ENCODE measurements at places on chromosomes 2 and 18.

GRCh38 chr2:16031058-16031847 is 90.9 kb downstream of the MYCN start:
- ATAC-seq, result no peak

DNA sequence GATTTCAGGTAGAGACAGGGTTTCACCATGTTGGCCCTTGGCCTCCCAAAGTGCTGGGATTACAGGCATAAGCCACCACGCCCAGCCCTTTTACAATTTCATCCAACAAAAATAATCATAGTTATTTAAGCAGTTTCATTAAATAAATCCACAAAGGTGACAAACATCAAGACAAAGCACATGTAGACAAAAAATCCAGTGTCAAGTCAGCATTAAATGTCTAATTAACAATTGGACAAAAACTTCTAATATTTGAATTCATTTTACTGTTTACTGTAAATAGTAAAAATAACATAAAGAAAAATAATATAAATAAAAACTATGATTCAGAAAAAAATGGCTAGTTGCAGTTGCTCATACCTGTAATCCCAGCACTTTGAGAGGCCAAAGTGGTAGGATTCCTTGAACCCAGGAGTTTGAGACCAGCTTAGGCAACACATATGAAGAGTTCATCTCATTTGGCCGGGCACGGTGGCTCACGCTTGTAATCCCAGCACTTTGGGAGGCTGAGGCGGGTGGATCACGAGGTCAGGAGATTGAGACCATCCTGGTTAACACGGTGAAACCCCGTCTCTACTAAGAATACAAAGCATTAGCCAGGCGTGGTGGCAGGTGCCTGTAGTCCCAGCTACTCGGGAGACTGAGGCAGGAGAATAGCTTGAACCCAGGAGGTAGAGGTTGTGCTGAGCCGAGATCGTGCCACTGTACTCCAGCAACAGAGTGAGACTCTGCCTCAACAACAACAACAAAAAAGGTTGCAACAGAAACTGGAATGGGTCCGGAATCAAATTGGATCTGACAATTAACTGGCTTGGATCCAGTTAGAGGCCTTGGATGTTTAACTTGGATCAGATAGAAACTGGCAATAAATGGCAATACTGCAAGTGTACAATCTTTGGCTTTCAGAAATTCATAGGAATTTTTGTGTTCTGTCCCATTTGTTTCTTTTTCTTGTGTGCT is 56.9 kb upstream of the MAT2A start:
- no peak for ATAC-seq

- no peak for ATAC-seq
Observed at GRCh38 chr18:70936160-70936559, 647.3 kb downstream of the SOCS6 start.

- ATAC-seq, result no peak
Observed at GRCh38 chr2:162164802-162165201, 12.8 kb upstream of the GCG start.

- no peak for ATAC-seq
Observed at GRCh38 chr2:233676046-233676445, 4.3 kb downstream of the UGT1A9 start.

DNA sequence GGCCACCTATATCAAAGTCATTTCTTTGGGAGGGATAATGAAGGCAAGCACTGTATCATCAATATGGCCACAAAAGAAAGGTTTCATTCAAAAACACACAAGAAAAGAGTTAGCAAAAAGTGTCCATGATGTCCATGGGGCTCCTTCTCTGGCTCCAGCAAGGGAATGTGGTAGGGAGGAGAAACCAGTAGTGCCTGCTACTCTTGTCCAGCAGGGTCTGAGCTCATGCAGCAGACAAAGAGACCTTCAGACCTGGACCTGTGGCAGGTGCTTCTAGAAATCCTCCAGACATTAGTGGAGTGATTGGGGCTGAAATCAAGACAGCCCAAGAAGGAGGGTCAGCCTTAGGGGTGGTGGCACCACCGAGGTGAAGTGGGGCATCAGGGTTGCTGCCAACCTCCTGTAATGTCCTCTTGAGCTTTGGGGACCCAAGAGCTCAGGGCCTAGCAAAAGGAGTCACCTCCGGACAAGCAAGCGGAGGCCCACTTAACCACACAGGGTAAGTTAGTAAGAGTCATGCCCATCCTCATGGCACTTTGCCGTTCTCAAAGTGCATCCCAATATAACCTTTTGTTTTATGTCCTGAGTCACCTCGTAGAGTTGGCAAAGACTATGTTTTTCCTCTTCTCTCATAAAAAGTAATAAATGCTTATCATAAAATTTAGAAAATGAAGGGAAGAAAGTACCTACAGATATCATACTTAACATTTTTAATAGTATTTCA is 112.6 kb upstream of the YPEL5 start:
- ATAC-seq, result no peak

DNA sequence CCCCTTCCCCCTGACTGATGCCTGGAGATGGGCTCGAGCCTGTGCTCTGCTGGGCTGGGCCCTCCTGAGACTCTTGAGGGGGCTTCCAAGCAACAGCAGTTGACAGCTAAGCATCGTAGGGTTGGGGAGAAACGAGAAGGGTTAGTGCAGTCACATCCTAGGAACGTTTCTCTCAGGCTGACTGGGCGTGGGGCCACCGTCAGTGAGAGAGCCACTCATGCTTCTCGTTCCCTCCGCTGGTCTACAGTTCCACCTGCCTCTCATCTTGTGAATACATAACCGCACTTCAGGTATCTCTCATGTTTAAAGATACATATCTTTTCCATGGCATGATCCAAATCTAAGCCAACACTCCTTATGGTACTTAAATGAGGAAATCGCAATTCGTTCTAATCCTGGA is 66.4 kb downstream of the TRAPPC12 start:
- ATAC-seq, result no peak

DNA sequence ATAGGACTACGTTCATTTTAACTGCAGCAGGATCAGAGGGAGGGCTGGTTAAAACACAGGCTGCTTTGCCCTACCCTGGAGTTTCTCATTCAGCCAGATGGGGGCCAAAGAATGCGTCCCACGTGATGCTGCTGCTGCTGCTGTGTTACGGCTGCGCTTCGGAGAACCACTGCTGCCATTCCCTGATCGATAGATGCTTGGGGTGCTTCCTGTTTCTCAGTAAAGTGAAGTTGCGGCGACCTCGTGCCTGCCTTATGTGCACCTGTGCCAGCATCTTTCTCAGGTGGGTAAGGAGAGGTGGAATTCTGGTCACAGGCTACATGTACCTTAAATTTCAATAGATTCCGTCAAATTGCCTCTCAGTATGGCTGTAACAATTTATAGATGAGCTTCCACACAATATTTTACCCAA is 24.7 kb upstream of the TOGARAM2 start:
- peak; percentile 50 for ATAC-seq

DNA sequence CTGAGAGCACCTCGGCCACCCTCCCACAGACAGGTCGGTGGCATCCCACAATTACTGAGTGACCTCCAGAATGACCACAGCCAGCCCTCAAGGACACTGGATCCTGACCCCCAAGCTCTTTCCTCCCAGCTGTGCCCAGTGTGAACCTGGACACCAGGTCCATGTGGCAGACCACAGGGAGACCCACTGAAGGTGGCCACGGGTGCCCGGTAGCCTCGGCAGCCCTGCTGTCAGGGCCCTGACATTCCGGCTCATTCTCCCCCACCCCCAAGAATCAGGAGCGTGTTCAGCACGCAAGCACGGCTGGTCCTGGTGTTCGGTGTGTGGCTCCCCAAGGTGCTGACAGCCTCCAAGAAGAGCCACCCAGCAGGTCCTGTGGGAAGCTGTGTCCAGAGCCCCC is 32.8 kb downstream of the AQP12A start:
- ATAC-seq, result no peak

DNA sequence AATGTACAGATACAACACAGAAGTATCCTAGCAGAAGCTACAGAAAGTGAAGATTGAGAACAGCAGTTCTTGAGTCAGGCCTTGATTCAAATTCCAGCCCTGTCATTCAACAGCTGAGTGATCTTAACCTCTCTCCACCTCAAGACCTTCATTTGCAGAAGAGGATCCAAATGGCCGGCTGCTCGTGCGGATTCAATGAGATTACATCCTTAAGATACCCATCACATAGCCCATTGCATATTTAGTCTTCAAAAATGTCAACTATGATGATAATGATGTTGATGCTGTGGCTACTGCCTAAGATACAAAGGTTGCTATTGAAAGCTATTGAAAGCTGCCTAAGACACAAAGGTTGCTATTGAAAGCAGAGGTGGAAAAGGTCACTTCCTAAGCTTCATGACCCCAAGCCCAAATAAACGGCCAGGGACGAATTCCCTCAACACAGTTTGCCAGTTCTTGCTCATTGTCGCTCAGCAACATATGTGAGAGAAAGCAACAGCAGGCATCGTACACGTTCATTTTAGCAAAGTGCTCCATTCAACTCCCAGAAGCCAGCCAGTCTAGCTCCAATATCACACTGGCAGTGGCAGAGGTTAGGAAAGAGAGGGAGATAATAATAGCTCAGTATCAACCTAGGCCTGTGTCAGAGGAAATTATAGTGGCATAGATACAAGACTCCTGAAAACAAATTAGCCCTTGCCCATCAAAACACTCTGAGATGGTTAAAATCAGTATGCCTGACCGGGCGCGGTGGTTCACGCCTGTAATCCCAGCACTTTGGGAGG is 36.1 kb downstream of the MRPL35 start:
- no peak for ATAC-seq

DNA sequence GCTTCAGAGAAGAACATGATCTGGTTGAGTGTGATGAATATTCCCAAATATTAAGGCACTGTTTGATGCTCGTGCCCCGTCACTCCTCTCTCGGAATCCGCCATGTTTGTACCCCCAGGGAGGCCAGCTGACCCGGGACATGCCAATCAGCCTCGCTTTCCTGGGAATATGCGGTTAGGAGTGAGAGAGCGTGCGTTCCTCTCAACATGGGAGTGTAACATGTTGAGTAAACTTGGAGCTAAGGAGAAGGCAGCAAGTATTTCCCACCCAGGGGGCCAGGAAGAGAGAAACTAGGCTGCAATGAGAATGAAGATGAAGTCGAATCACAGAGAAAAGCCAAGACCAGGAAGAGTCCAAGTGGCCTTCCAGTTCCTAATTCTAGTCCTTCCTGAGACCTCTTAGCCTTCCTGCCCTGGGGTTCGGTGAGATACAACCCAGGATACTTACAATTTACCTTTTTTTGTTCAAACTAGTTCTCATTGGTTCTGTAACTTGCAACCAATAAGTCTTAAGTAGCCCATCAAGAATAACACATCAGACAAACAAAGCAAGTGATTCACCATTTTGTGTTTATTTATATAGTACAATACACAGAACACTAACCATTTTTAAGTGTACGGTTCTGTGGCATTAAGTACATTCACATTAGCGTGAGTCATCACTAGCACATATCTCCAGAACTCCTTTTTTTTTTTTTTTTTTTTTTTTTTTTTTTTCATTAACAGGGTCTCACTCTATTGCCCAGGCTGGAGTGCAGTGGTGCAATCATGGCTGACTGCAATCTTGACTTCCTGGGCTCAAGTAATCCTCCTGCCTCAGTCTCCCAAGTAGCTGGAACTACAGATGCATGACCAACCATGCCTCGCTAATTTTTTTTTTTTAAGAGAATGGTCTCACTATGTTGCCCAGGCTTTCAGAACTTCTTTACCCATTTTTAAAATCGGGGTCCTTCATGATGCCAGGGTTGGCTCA is 36.4 kb upstream of the SLC1A4 start:
- ATAC-seq, result no peak

DNA sequence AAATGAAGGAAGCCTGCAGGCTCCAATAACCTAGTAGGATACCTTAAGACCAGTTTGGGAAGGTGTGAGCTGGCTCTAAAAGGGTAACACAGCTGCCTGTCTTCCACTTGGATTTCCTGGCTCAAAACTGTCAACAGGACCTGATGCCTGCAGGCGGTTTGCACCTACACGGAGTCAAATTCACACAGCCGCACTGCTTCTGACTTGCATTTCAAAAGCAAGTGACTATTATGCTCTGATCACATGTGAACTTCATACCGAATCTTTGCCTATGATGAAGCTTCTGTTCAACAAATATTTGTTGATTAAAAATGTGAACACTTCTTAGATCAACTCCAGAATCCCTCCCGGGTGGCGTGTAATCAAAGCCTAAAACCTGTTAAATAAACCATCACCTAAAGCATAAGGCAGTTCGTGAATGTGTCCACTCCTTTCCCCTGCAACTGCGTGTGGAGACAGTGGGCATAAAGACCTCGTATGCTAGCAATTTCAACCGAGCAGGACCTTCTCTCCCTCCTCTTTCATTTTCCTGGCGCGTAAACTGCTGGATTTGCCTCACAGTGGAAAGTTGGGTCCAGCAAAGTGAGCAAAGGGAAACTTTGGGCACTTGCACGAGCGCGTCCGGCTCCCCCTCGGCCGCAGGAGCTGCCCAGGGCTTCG is 784 bp downstream of the CRACDL start:
- ATAC-seq, result no peak

DNA sequence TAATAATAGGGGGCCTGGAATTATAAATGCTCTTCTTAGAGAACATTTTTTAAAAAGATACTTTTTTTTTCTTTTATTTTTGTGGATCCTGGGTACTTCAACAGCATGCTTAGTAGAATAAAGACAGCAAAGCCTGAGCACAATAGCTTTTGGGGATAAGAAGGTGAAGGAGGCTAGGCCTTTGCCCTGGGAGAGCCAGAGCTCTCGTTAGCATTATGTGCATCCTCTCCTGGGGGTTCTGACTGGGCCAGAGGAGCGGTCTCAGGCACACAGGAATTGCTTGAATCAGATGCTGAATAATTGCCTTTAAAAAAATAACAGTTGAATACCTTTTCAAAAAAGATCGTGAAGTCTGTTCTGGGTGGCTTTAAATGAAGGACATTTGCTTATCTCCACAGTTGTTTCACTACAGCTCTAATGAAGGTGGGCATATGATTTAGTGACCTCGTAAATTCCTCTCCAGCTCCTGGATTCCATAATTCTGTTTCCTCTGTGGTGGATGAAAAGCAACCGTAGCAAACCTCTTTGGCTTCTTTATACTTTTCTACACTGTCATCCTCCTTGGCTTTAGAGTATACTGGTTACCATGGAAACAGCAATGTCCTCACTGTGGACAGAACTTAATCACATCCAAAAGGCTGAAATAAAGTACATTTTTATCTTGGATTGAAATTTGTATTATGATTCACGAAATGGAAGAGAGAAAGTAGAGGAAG is 133.8 kb downstream of the MAIP1 start:
- no peak for ATAC-seq

GRCh38 chr18:21083017-21083416 is 28.6 kb downstream of the ROCK1 start:
- ATAC-seq, result no peak
